Frontal cortex (tissue), 4 donors: ENCODE measurements at places on chromosomes 3 and 15.

DNA sequence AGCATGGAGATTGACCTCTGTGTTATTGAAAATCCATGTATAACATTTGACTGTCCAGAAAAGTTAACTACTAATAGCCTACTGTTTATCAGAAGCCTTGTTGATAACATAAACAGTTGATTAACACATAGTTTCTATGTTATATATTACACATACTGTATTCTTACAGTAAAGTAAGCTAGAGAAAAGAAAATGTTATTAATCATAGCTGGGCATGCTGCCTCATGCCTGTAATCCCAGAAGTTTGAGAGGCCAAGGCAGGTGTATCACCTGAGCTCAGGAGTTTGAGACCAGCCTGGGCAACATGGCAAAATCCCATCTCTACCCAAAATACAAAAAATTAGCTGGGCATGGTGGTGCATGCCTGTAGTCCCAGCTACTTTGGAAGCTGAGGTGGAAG, 163.3 kb downstream of the EPHA6 start:
- DNase-seq: no peak

DNA sequence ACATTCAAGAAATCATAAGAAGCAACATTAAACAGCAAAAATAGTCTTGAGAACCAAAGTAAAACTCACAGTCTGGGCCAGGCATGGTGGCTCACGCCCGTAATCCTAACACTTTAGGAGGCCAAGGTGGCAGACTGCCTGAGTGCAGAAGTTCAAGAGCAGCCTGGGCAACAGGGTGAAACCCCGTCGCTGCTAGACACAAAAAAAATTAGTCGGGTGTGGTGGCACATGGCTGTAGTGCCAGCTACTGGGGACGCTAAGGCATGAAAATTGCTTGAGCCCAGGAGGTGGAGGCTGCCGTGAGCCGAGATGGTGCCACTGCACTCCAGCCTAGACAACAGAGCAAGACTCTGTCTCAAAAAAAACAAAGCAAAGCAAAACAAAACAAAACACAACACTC, 117.7 kb upstream of the GOLGA6L6 start:
- DNase-seq: no peak

DNA sequence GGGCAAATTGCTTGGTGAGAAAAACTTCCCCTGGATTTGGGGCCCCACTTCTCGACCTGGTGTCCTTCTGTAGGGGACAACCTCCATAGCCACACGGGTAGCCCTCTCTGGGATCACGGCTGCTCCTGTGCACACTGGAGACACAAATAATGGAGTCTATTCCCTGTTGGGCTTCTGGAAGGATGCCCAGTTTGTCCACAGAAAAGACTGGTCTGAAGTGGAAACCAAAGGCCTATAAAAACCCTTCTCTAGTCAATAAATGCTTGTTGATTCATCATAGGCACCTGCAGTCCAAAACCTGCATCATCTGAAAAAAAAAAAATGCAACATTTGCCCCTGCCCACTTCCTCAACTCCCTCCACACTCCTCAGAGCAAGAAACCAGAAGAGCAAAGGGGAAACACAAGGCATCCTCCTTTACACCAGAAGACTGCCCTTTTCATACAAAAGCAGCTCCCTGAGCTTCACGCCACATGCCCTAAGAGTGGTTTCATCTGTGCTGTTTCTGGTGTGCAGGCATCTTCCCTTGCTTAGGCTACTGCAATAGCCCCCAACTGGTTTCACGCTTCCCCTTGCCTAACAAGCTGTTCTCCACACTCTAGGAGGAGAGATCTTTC, 36.3 kb downstream of the SRGAP3 start:
- no peak for DNase-seq

DNA sequence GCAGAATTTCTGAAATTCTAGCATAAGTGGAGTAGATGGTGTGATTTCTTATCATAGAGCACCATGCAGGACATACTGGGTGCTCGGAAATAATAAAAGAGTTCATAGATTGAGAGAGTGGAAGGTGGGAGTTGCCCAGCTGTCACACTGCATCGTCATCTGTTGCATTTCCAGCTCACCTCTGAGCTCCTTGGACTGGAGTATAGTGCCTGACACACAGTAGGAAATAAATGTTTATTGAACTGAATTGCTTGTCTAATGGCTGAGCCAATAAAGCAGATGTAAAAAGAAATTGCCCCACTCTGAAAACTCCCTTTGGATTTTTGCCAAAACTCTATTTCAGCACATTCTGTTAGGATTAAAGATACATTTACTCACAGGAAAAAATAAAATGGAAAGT, 108.9 kb upstream of the UBE2E1 start:
- DNase-seq: no peak

GRCh38 chr15:75830910-75831805, 12.1 kb upstream of the UBE2Q2 start:
- no peak for DNase-seq

- no peak for DNase-seq
Measured at GRCh38 chr3:114632757-114633424, 339.1 kb downstream of the TIGIT start.

GRCh38 chr3:57816471-57817095, 60.5 kb downstream of the SLMAP start:
- DNase-seq: no peak
